ENCODE measurements at places on chromosomes 12 and 14.

DNA sequence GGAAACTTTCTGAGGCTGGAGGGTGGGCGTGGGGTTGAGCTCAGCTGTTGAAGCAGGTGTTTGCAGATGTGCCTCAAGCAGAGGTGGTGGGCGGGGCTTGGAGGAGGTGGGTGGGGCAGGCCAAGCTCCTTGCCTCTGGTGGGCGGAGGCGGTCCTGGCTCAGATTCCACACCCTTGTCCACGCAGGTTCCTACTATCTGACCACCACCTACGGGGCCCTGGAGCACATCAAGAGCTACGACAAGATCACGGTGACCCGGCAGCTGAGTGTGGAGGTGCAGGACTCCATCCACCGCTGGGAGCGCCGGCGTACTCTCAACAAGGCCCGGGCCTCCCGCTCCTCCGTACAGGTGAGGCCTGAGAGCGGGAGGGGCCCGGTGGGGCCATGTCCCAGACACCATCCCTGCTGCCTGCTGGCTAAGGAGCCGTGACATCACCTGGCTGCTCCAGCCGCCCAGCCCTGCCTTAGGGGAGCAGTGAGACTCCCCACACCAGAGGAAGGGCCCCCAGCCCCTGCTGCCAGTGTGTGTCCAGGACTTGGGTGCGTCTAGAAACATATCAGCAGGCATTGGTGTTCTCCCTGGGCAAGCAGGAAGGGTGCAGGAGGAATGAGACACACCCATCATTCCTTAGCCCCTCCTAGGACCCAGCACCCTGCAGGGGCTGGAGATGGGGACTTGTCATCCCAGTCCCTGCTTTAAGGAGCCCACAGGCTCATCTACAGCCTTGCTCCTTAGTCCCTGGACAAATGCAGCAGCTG, 63.4 kb downstream of the LGMN start:
- no peak for DNase-seq

DNA sequence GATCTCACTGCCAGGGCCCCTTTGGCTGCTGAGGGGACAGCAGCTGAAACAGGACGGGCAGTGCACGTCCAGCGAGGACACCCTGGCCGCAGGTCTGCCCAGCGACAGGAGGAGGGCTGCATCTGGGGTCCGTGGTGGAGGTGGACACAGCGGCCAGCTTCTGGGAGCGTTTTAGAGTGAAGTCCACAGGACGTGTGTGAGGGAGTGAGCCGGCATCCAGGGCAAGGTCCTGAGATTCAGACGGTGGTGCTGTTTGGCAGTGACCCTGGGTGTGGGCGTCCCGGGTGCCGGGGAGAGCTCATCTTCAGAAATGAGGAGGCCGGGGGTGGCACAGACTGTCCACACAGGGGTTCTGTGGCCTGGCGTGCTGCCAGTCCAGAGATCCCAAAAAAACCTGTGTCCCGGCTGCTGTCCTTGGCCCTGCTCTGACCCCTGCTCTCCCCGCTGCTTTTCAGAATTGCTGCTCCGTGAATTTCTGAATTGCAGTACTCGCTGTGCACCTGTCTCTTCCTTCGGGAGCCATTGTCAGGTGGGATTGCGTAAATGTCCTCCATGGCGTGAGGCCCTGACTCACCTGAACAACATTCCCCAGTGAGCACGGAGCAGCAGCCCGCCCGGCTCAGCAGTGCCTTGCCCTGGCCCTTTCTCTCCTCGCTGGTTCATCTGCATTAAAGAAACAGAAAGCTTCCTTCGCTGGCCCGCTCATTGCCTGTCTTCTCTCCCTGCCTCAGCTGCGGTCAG, 183.5 kb upstream of the C14orf180 start:
- no peak for DNase-seq

DNA sequence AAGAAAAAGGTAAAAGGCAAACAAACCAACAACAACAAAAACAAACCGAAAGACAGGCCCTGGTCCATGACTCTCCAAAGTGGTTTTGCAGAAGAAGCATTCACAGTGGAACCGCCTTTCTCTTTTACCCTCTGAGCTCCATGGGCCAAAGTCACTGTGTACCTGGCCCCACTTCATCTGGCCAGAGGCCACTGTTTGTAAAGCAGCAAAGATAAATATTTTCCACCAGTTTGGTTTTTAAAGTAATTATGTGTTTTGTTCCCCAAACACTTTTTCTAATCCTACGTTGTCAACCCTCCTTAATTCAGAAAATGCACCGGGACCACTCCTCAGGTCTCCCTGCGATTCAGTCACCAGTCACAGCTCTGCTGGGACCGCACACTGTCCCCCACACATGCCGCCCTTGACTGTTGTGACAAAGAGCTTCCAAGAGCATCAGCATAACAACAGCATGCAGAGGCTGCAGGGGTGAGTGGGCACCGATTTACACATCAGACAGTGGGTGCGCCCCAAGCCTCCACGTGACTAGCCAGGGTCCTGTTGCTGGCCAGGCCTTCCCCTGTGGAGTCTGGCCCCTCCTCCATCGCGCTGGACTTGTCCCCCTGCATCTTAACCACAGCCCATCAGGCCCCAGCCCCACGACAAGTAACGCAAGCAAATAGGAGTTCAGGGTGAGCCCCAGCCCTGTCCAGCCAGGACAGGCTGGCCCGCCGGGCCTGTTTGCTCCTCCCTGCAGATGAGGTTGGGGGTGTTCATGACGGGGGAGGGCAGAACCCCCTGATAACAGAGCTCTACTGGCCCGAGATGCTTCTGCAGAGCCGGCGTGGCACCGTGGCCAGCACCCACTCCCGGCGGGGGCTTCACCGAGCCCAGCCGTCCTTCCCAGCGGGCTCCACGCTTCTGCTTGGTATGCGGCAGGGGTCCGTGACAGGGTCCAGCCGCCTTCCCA, 65.2 kb upstream of the DIO3 start:
- DNase-seq: no peak

DNA sequence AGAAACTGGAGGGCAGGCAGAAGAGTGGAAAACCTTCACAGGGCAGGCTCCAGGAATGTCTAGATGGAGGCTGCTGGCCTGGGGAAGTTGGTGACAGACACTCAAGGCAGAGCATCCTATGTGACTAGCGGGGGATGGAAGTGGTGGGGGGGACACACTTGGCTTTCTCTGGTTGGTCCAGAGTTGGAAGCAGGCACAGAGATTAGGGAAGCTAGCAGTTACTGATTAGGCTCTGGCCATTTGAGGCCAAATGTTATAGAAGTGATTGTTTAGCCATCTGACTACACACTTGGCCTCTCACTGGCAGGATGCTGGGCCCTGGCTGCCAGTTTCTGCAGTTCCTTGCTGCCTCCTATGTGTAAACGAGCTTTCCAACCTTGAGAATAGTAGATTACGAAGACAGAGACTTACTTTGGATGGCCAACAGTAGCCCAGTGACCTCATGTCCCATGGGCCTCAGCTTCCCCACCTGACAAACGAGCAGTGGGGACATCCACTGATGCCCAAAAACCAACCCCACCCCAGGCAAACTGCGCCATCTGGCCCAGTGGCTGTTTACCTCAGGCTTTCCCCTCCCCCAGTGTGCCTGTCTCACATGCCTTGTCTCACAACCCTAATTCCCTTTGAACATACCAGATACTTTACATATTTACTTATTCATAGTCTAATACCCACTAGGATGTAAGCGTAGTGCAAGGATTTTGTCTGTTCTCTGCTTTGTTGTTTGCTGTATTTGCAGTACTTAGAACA, 102.7 kb downstream of the PAPLN start:
- no peak for DNase-seq

GRCh38 chr12:57803319-57803893, 15.1 kb downstream of the AVIL start:
- DNase-seq: no peak

DNA sequence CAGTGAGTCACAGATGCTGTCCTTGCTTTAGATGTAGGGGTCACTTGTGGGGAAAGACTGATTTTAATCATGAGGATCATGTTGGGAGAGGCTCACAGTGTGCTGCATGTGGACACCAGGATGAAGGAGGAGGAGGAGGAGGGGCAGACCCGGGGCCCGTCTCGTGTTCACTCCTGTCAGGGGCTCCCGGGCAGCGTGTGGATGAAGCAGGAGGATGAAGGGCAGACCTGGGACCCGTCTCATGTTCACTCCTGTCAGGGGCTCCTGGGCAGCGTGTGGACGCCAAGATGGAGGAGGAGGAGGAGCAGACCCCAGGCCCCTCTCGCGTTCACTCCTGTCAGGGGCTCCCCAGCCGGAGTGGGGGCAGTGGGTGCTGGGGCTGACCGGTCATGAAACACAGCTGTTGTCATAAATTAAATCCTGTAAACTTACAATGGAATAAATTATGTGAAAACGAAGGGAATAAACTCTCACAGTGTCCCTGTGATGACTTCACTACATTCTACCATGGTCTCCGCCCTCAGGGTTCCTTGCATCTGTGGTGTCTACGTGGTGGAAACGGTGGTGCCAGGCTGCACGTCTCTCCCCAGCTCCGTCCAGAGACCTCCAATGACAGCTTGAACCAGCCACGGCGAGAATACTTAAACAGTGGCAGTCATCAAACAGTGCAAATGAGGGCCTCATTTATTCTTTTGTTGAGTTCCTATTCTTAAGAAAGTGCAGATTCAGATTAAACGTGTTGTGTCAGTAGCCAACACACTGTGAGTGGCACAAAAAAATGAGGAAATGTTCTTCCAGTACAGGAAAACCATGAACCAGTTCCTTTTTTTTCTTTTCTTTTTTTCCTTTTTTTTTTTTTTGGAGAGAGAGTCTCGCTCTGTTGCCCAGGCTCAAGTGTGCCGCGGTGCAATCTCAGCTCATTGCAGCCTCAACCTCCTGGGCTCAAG, 37.7 kb upstream of the SFSWAP start:
- no peak for DNase-seq

- DNase-seq: peak; percentile 8
These were observed 15.7 kb downstream of the TBX3 start for GRCh38 chr12:114668151-114668885.

GRCh38 chr12:74983917-74984316, 225.7 kb downstream of the KCNC2 start:
- no peak for DNase-seq

DNA sequence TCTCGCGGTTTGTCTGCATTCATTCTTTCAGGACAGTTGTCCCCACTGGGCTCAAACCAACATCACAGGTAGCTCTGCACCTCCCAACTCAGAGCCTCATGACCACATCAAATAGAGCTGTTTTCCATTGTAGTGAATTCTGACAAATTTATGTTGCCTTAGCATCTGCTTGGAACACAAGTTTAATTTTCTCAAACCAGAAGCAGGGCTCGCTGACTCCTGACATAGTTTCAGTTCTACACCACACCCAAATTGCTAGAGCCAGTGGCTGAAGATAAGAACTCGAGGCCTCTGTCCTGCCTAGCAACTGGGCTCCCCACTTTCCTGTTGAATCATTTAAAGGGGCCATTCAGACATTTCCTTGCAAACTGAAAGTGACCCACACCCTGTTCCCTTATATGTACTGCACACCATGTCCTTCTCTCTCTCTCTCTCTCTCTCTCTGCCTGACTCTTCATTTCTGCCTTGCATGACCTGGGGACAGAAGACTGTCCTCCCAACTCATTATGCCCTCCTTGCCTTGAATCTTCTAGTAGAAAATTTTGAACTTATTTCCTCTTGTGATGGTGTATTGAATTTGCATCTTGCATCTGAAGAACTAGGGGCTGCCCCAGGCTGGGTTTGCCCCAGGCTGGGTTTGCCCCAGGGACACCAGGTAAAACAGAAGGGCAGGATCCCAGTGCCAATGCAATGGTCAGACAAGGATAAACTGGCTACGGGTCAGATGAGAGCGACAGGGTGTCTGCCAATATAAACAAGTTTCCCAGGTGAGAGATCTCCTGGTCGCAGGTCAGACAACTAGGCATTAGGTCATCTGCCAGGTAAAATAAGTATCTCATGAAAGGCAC, 9.7 kb upstream of the WSCD2 start:
- no peak for DNase-seq

DNA sequence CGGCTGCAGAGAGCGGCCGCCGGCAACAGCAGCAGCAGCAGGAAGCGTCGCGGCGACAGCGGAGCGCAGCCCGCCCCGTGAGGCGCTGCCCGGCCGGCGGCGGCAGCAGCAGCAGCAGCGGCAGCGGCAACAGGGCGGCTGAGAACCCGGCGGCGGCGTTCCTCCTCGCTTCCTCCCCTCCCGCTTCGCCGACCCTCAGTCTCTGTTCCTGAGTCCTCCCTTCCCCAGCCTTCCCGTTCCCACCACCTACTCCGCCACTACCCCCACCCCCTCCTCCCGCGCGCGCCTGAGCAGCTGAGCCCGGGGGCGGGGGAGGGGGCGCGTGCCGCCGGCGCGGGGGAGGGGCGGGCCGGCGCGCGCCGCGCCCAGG, 310 bp downstream of the BICDL1 start:
- DNase-seq: no peak

GRCh38 chr14:21414137-21414631, 30.4 kb upstream of the SUPT16H start:
- DNase-seq: no peak

GRCh38 chr14:64671591-64671990, 32.6 kb upstream of the PLEKHG3 start:
- DNase-seq: no peak

- DNase-seq: no peak
These were observed 94.1 kb downstream of the MSRB3 start for GRCh38 chr12:65372574-65372973.

GRCh38 chr14:75513911-75514672, 8.2 kb upstream of the BATF start:
- no peak for DNase-seq

GRCh38 chr14:68404146-68404527, 388.7 kb downstream of the ZFP36L1 start:
- no peak for DNase-seq

DNA sequence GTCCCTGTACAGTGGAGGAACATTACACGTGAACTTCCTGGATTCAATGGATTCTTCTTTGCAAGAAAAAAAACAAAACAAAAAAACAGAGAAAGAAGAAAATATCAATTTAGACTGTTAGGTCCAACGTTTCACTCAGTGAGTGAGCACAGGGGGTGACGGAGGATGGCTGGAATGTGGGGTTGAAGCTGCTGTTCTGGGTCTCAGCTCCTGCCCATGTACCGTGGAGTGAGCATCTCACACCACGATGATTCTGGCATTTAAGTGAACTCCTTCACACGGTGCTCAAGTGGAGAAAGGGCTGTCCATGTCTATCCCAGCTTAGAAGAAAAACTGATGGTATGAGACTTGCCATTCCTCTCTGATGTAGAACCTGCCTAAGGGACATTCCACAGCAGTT, 23.2 kb downstream of the CCND2 start:
- no peak for DNase-seq

- no peak for DNase-seq
These were observed 18.5 kb downstream of the BDKRB1 start for GRCh38 chr14:96274543-96274942.

DNA sequence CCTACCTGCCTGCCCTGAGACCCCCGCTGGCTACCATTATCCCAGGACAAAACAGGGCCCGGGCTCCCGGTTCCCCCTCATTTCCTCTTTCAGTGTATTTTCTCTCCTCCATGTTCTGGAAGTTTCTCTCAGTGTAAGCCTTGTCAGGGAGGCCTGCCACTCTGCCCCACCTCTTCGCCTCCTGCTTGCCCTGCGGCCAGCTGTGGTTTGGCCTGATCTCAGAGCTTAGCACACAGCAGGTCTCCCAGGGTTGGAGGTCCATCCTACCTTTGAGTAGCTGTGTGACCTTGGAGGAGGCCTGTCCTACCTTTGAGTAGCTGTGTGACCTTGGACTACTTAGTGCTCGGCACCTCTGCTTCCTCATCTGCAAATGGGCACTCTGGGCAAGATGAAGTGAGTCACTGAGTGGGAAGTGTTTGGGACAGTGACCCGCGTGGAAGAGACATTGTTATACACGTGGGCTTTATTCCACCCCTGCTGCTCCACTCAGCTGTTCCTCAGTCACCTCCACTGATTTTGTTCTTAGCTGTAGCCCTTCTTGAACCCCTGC, 212.7 kb downstream of the ZFP36L1 start:
- no peak for DNase-seq

- DNase-seq: no peak
These were observed 116.4 kb downstream of the PRICKLE1 start for GRCh38 chr12:42473130-42473529.

- DNase-seq: no peak
These were observed 258.3 kb upstream of the STXBP6 start for GRCh38 chr14:25308244-25308643.
